ENCODE measurements at places on chromosomes 3 and 15. TPM values are rescaled to one million over a fixed set of nuclear protein-coding genes. Genes with fewer than 3 reads are reported as not detected.

Gene TMEM41A
- total RNA-seq = 17.2 TPM

Gene ANKRD34C
- not detected for total RNA-seq

Gene ANXA2
- 318 TPM for total RNA-seq

Gene TTC14
- total RNA-seq = 57.6 TPM

Gene THRB
- 3.2 TPM for total RNA-seq

Gene MOBP
- 0.07 TPM for total RNA-seq

Gene ZBTB47
- 37.3 TPM for total RNA-seq

Gene PPP1R14D
- total RNA-seq = not detected

Gene TNFSF10
- 13.6 TPM for total RNA-seq

Gene MESP2
- not detected for total RNA-seq

Gene UPK1B
- total RNA-seq = not detected

Data from ovary (tissue), 10 donors.